ENCODE measurements at places on chromosomes 5 and 9.

DNA sequence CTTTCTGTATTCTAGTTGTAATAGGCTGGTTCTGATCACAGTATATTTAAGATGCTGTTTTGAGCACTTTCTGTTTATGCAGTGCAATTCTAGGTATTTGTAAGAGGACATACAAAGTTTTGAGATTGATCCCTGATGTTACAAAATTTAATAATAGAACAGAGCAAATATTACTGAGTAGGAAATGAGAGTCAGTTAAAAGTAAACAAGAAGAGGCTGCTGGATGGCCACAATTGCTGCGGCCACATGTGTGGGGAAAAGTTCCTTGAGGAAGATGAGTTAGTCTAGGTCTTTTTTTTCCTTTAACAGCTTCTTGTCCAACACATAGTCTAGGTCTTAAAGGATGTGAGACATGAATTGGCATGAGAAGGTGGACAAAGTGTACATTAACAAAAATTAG, 11.3 kb downstream of the EHMT1 start:
- DNase-seq: no peak

DNA sequence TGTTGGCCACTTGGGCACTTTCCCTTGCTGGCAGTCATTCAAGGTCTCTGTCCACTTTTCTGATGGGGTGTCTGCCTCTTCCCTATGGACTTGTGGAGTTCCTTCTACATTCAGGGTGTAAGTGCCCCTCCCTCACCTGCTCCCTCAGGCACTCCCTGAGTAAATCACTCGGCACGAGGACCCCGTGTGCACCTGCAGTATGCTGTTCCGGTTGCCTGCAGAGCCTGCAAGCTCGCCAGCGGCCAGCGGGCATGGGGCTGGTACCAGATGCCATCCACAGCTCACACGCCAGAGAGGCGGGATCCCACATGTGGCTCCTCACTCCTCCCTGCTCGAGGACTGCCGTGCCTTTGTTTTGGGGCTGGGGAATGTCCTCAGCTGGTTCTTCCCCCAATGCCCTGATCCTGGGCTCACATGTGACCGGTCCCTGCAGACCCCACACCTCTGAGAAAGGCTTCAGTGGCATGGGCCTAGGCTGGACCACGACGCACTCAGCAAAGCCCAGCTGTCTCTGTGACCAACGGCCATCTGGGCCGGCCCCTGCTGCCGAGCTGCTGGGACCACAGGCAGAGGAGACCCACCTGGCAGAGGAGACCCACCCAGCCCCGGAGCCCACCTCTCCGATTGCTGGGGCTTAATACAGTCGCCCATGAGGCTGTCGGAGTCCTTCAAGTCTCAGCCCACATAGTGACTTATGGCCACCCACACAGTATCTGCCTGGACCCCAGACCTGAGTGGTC, 46.1 kb upstream of the CLPTM1L start:
- no peak for DNase-seq

GRCh38 chr5:69489246-69489645, 3.3 kb upstream of the OCLN start:
- DNase-seq: no peak

DNA sequence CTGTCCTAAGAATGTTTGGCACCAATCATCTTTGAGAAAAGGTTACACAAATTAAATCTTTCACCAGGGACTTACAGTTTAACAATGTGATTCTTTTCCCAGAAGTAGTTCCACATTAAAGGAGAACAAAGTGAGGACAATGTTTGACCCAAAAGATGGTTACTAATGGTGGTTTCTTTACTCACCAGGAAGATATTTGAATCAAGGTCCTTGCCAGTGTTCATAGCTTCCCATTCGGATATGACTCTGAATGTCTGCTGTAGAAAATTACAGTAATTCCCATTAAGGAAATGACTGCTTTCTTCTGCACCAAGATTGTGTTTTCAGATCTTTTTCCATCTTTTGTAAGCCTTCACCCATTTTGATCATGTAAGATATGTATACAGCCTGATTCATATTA, 114.6 kb upstream of the ADAMTSL1 start:
- no peak for DNase-seq
